Hepatic stellate cell (primary cell): ENCODE measurements at places on chromosomes 7 and 10.
A peak's percentile ranks its signal among the peaks of the same experiment; 100 is the strongest.

- DNase-seq: no peak
Observed at GRCh38 chr7:2251841-2252771, 10.1 kb downstream of the NUDT1 start.

DNA sequence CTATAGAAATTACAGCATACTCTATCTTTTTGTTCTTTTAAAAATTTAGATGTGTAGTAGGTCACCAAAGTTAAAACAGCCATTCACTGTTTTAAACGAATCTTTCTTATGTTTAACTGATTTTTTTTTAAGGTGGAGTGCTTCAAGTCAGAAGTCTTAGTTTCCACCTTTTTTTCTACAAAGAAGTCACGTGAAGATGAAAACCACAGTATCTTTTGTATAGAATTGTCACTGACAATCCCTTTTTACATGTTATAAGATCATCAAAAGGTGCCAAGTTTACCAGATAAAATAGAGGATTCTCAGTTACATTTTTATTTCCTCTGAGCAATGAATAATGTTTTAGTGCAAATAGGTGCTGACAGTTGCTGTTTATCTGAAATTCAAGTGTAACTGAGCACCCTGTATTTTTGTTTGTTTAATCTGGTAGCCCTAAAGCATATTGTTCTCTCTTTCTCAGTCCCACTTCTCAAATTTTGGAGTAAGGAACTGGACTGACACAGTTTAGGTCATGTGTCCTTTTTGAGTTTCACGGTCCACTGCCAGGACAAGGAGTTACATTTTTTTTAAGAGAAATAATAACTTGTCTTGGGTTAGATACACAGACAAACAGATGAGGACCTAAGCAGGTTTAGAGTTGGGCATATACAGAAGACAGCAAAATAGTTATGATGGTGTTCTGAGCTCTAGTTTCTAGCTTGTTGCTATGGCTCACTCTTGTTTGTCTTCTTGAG is 233.2 kb upstream of the MBL2 start:
- no peak for DNase-seq

DNA sequence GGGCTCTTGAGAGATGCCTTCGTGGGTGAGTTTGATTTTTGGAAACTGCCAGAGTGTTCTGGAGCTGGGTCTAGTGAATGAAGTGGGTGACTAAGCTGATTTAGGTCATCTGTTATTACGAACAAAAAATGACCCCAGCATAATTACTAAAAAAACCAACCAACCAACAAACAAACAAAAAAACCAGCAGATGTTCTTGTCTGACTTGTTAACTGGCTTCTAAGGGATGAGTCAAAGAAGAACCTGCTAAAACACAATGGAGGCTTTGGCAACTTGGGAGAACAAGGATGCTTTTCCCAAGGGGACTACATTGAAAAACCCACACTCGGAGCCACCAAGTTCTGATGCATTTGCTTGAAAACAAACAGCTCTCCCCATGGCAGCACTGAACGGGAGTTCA is 11.5 kb downstream of the TACR2 start:
- no peak for DNase-seq

GRCh38 chr10:21522631-21523406 is 2.7 kb downstream of the SKIDA1 start:
- no peak for DNase-seq

DNA sequence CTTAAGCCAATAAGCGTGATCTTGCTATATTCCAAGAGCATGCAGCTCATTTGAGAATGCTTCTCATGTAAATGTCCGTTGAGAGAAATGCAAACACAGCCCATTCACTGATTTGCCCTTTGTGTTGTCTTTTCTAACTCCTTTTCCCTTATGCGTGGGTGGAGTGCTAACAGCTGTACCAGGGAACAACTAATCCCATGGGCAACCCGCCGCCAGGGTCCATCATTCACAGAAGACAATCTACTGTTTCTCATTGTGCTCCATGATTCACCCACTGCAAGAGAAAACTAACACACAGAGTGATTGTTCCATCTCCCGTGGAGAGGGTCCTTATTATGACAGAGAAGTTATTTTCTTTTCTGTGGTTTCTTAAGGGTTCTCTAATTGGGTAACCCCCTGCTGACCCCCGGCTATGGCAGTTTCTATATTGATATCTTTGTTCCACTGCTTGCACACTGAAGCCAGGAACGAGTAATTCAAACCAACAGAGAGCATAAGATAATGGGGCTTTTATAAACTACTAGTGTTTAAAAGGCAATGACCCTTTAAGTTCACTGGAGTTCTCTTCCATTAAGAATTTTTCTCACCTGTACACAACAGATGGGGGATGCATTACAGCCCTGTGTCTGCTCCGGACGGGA is 298.7 kb downstream of the BAMBI start:
- no peak for DNase-seq

- DNase-seq: no peak
Observed at GRCh38 chr10:15742836-15743235, 23.1 kb upstream of the ITGA8 start.

GRCh38 chr10:21363092-21363730 is 162.3 kb downstream of the SKIDA1 start:
- DNase-seq: no peak

DNA sequence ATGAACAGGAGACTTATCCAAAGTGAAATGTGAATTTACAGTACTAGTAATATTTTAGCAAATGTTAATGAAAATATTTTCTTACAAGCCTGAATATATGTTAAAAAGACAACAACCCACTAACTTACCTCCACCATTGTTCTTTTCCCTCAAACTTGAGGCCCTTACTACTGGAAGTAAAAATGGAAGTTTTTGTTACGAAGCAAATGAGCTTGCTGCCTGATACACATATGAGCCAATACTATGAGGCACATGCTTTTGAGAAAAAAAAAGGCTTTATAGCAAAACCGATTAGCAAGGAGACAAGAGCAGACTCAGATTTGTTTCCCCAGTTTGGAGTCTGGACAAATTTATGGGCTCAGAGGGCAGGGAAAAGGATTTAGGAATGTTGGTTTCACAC is 29.0 kb downstream of the PRPS1L1 start:
- no peak for DNase-seq

DNA sequence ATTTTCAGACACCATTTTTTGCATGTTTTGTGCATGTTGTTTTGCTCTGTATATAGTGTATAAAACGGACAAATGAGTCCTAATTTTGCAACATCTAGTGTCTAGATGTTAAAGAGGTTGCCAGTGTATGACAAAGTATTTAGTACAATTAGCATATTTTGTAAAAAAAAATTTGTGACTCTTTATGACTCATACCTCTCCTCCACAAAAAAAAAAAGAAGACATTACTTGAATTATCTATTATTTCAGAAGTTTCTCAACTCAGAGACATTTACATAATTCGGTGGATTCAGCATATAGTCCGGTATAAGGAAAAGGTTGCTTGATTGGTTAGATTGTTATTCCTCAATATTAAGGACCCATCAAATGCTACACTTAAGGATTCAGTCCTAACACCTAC is 26.0 kb downstream of the NUP42 start:
- DNase-seq: no peak

DNA sequence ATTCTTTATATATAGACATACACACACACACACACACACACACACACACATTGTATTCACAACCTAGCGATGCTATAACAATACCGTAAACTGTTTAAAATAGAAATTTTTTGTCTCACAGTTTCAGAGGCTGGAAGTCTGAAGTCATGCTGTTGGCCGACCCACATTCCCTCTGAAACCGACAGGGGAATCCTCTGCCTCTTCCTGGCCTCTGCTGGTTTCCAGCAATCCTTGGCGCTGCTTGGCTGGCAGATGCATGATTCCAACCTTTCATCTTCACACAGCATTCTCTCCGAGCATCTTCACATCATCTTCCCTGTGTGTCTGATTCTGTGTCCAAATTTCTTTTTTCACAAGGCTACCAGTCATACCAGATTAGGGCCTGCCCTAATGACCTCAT is 94.8 kb downstream of the CCDC71L start:
- no peak for DNase-seq

DNA sequence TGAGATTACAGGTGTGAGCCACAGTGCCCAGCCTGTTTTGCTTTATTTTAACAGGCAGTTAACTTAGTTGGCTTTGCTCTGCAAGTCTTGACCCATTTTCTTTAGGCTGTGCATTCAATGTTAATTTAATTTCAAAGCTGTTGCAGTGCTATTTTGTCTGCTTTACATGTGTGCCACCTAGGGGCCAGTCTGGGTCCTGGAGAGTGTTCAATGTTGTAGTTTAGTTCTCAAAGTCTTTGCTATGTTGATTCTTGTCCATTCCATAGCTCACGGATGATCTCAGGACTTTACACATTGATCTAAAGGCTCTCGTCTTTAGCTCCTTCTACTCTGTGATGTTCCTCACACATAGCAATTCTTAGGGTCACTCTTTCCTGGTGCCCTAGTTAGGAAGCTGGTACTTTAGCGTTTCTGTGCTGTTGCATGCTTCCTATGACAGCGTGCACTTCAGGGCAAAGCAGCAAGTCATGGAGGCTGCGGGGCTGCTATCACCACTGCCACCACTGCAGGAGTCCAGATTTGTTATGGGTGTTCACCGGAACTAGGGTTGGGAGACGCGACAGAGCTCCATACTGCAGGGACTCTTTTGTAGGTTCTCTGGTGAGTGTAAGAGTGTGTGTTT is 16.4 kb upstream of the ABCA13 start:
- DNase-seq: peak; percentile 26

DNA sequence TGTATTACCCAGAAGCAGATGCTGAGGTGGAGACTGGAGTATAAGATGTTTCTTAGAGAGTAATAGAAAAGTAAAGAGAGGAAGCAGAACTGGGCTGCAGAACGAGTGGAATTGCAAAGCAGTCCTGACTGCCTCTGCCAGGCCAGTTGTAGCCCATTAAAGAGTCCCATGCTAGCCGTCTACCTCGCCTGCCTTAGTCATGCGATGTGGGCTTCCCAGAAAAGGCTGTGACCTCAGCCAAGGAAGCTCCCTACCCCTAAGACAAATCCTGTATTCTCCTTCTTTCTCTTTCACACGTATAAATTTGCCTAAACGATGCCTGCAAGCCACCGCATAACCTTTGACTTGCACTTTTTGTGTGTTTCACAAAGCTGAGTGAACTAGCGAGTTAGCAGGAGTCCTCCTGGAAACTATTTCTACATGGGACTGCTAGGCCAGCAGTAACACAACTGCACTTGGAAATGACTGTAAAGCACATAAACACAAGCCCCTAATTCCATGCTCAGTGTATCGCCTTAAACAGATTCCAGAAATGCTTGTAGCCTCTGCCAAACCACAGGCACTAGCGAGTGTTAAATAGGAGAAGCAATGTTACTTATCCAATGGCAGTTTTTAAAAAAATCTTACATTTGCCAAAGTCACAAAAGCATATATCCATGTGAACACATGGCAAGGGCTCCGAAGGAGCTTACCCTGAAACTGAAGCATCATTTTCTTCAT is 47.4 kb upstream of the GNAI1 start:
- DNase-seq: peak; percentile 17

GRCh38 chr10:8349610-8350249 is 295.2 kb downstream of the GATA3 start:
- DNase-seq: no peak

DNA sequence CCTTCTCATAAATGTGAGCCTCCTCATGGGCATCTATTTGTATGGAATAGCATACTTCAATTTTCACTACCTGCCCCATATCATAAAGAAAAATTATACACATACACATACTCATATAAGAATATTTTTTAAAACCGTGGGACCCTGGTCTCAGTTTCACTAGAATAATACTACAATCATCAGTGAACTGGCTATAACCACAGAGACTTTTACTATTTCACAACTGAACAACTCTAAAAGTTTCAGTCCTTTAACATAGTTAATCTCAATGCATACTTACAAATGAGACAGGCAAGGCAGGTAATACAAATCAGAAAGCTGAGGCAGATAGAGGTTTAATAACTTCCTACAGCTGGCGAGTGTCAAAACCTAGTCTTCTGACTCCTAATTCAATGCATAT is 83.1 kb downstream of the LRRN3 start:
- no peak for DNase-seq

DNA sequence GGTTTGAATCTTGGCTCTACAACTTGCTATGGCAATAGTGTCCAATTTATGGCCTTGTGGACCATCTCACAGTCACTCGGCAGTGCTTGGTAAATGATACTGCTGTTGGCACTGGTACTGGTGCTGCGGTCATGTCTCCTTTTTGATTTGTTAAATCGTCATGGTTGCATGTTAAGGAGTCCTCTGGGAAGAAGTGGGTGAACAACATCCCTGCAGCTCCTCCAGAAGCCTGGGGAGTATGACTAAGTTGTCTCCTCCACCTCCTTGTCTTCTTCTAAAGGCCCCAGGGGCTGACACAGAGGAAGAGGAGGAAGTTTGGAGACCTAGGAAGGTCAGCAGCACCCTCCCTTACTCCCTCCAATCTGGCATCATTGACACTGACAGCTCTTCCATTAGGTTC is 8.5 kb downstream of the ITPRIP start:
- peak; percentile 71 for DNase-seq

DNA sequence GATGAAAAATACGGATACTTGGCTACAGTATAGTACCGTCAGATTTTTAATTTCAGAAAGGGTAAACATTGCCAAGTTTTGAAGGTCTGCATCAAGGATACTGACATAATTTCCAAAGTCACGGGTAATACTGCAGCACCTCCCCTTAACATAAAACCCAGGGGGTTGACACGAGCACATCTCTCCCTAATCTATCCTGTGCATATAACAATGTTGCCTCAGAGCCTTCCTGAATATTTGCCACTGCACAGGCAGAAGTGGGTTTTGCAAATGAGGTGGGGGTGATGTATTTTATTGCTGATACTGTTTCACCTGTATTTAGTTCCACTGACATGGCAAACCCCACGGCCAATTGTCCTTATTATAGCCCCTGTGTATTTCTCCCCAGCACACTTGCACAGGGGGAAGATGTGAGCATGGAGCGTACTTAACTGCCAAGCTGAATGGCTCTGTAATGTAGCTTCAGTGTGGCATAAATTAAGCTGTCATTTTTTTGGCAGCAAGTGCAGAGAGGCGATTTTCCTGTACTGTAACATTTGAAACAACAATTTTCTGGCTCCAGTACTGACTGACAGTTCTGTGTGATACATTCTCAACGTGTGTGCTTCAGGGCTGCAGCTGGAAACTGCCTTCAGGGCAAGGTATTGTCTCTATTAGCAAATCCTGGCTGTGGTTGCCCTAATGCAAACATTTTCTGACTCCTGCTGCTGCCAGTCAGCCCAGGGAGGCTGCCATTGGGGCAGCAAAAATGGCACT is 299.6 kb upstream of the SP4 start:
- DNase-seq: no peak
